Astrocyte of the spinal cord (primary cell): ENCODE measurements at places on chromosomes 7 and 10.

- DNase-seq = no peak
Observed at GRCh38 chr10:96014473-96015102, 28.8 kb upstream of the CCNJ start.

DNA sequence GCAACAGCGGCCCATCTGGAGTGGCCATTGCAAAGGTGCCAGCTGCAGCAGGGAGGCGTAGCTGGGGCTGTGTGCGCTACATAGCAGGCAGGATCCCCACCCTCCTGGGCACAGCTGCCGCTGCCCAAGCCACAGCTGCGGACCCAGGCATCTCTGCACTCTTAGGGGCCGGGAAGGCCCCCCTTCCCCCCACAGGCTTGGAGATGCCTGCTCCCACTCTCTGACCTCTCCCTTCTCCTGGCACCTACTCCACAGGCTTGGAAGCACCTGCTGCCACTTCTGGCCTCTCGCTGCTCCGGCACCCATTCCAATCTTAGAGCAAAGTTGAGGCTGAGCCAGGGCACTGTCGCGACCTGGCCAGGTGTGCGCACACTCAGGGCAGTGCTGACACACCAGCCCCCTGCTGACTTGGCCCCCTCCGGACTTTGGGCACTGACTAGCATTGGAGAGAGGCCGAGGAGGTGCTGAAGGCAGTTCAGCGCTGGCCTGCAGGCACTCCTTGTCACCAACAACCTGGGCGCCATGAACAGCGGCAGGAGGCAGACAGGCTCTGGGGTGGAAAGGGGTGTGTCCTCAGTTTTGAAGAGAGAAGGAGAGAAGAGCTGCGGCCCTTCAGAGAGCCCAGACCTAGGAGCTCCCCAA, 18.4 kb downstream of the RBM48 start:
- no peak for DNase-seq

DNA sequence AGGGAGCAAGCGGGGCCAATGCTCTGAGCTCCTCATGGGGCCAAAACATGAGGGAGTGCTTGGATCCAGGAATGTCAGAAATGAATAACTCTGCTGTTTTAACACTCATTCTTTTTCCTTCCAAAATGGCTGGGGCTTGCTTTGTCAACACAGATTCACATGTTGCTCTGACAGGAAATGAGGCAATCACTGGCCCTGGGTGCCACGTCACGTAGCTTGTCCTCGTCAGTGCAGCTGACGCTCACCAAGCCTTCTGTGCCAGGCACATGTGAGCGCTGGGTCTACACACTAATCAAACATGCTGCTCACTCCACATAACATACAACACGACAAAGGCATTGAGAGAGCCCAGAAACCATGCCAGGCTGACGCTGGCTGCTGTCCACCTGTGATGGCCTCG, 198.9 kb downstream of the WDR37 start:
- DNase-seq = no peak

GRCh38 chr7:141956084-141956483, 9.3 kb upstream of the CLEC5A start:
- no peak for DNase-seq

GRCh38 chr7:104160375-104160774, 47.4 kb downstream of the ORC5 start:
- peak; percentile 44 for DNase-seq

DNA sequence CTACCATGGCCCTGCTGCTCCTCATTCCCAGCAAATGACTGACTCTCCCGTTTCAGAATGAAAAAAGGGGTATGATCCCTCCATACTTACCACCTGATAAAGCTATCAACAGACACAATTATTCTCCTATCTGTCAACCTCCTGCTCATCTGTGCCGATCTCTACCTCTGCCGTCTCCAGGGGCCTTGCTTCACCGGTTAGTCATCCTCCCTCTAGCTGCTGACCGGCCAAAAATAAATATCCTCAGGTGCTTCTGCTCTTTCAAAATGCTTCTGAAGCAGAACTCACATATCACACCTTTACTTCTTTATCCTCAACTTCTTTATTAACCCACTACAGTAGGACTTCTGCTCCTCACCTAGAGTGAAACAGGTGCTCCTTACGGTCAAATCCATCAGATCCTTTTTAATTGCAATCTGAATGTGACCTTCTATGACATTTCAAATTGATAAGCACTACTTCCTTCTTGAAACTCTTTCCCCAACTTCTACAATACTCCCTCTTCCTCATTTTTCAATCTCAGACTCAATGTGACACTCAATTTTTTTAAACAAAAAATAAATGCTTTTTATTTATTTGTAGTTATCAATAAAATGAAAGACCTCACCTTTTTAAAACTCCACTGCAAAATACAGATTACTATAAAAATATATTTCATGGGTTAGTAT, 63.2 kb downstream of the LMBR1 start:
- no peak for DNase-seq

DNA sequence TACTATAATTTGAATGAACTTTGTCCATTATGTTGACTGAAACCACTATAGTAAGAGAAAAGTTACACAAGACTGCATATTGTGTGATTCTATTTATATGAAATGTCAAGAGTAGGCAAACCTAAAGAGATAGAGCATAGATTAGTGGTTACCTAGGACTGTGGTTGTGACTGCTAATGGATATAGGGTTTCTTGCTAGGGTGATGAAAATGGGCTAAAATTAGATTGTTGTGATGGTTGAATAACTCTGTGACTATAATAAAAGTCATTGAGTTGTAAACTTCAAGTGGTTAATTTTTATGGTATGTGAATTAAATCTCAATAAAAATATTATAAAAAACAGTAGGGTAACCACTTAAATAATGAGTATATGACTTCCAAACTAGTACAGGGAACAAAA, 142.9 kb upstream of the AHR start:
- DNase-seq = no peak

- DNase-seq = no peak
Observed at GRCh38 chr10:47285381-47286115, 14.4 kb upstream of the GDF10 start.

- DNase-seq = no peak
Observed at GRCh38 chr7:150668472-150668911, 17.0 kb upstream of the GIMAP2 start.

DNA sequence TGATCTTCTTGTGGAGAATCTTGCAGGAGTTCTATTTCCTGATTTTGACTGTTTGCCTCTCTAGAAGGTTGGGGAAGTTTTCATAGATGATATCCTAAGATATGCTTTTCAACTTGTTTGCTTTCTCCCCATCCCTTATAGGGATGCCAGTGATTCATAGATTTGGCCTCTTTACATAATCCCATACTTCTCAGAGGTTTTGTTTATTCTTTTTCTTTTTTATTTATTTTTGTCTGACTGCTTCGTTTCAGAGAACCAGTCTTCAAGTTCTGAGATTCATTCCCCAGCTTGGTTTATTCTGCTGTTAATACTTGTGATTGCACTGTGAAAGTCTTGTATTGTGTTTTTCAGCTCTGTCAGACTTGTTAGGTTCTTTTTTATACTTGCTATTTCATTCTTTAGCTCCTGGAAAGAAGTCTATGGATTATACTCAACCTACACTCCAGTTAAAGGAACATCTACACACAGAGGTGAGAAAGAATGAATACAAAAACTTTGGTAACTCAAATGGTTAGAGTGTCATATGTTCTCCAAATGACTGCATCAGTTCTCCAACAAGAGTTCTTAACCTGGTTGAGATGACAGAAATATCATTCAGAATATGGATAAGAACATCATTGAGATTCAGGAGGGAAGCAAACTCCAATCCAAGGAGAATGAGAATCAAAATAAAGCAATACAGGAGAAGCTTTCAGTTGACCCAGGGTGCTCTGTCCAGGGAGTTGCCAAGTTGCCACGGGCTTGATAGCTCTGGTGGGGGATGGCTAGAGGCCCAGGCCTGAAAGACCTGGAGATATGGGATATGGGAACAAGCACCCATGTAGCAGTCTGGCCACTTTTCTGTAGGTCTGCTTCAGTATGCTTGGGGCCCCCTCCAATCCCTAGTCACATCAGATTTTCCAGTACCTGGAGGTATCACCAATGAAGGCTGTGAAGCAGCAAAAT, 150.3 kb downstream of the AHR start:
- DNase-seq = peak; percentile 15

DNA sequence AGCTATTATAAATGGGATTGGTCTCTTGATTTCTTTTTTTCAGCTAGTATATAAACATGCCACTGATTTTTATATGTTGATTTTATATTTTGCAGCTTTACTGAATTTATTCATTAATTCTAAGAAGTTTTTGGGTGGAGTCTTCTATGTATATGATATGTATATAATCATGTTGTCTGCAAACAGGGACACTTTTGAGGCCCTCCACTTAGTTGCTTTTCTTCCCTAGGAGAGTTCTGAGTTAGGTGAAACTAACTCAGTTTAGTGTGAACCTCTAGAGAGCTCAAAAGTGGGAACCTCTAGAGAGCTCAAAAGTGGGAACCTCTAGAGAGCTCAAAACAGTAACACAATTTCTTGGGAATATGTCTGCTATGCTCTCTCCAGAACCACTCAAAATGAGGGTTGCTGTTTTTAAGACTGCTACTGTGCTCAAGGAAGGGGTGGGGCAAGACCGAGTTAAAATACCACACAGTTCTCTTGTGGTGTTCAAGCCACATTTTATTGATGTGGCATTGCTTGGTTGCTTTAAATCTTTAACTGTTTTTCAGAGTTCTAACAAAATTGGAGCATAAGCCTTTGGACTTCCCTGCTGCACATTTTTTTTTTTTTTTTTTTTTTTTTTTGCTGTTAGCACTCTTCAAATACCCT, 13.2 kb downstream of the CCDC7 start:
- DNase-seq = no peak

DNA sequence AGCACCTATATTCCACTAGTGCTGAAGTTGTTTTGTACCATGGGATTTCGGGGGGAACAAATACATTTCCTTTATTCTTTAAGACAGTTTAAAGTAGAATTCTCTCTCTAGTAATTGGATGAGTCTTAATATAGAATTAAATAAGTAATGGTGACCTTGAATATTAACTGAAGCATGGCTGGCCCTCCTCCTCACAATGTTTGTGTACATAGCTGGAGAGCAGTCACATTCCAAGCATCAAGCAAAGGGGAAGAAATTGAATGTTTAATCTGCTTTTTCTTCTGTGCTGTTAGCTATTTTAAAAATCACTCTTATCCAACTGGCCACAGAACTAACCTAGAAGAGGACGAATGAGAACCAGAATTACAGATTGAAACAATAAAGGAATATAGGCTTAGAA, 906.9 kb downstream of the CCSER2 start:
- DNase-seq = no peak

- no peak for DNase-seq
Observed at GRCh38 chr7:124489925-124490324, 275.7 kb downstream of the GPR37 start.

GRCh38 chr7:134212576-134213546, 85.7 kb downstream of the LRGUK start:
- peak; percentile 10 for DNase-seq

DNA sequence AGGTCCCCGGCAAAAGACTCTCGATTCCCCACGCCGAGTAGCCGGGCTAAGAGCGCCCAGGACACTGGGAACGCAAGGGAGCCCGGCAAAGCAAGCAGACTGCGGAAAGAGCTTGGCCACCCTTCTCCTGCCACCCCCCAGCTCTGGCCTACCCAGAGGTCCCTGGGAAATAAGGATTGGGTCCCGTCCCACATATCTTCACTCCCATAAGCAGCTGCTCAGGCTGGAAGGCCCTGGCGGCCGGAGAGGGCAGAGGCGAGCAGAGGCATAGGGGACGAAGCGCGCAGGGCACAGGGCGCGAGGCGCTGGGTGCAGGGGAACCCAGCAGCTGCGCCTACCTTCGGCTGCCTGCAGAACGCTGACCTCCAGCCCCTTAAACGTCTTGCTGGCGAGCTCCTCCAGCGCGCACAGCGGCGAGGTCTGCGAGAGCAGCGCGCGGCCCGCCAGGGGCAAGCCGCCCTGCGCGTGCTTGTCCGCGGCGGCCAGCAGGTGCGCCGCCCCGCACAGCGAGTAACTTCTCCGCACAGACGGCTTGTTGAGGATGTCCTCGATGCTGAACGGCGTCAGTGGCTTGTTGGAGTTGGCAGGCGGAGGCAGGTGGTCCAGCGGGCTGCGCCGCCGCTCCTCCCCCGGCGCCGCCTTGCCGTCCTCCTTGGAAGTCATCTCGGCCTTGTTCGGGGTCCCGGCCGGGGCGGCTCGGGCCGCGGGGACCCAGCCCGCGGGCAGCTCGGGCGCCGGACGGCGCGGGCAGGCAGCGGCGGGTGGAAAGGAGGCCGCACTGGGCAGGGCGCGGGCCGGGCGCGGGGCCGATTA, 904 bp downstream of the LBX1 start:
- DNase-seq = no peak

GRCh38 chr10:79048639-79049550, 19.9 kb upstream of the ZMIZ1 start:
- DNase-seq = no peak

DNA sequence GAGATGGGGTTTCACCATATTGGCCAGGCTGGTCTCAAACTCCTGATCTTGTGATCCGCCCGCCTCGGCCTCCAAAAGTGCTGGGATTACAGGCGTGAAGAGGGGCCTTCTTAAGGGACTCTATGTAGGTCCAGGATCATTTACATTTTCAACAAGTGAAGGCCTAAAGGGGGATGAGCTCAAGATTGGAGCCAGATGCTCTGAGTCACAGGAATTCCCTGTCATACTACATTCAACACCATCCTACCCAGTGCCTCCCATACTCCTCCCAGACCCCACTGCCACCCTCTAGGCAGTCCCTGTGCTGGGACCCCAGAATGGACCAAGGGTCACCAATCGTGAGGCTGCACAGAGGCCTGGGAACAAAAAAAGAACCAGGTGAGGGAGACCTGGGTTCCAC, 29.9 kb downstream of the CYTH3 start:
- DNase-seq = no peak

- no peak for DNase-seq
Observed at GRCh38 chr10:87991946-87992345, 128.5 kb downstream of the PTEN start.

- no peak for DNase-seq
Observed at GRCh38 chr10:14527134-14527844, 196.6 kb upstream of the FRMD4A start.

DNA sequence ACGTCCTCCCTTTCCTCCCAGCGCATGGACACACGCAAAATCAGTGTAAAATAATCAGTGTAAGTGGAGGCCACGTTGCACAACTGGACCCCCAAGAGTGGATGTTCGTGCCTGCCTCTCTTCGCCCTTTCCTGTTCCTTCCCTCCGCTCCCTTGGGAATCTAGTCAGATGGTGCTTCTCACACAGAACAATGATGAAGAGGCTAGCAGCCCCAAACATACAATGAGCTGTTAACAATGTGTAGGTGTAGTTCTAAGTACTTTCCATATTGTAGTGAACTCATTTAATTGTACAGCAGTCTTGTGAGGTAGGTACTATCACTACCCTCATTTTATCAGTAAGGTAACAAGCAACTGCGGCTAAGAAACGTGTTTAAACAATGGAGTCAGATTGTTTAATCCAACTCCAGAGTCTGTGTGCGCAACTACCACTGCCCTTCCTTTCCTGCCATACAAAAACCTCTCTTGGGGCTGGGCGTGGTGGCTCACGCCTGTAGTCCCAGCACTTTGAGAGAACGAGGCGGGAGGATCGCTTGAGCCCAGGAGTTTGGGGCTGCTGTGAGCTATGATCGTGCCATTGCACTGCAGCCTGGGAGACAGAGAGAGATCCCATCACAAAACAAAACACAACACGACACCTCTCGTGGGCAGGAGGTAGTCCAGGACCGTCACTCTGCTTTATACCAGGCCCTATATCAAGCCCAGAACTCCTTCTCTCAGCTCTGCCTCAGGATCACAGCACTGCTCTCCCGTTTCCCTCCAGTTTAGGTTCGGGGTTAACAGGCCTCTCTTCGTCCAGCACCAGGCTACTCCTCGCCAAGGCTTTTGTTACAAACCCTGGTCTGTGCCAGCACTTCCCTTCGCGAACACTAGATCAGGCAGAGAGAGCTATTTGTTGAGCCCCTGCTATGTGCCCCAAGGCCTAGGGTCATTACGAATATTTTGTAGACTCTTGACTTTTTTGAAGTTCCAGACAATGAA, 1.1 kb downstream of the FKBP9 start:
- peak; percentile 47 for DNase-seq
